H1 (cell line): ENCODE measurements at places on chromosomes 3 and 15. TPM values are rescaled to one million over a fixed set of nuclear protein-coding genes. Genes with fewer than 3 reads are reported as not detected.

GRCh38 chr3:61594144-61594963 lies 33.0 kb downstream of the PTPRG start:
- DNase-seq = no peak

DNA sequence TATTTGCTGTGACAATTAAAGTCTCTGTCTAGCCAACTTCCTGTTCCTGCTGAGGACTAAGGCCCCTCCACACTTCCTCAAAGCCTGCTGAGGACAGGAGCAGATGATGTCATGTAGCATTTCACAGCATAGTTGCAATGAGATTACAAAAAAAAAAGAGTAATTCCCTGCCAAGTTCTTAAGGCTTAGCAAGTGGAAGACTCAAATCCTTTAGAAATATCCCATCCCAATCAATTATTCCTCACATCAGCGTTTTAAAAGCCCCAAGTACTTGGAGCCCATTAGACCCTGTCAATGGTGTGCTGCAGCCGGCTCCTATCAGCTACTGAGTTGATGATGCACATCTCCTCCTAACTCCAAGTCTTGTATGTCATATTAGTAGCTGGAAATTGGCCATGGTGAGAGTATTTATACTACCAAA lies 51.7 kb downstream of the TRANK1 start:
- DNase-seq = no peak

DNA sequence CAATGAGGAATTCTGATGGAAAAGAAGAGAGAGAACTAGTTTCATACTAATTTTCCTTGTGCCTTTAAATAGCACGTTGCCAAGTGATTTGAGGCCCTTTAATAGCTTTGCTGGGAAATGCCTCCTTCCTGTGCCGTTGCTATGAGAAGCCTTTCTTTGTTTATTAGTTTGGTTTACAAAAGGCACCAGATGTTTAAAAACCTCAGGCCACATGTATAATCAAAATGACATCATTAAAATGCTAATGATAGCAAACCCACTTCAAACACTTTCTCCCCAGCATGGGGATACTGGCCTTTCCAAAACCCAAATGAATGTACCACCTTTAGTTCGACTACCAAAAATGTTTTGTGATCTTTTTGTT lies 50.0 kb upstream of the TBC1D23 start:
- DNase-seq = no peak

GRCh38 chr3:38590521-38590920 lies 59.0 kb downstream of the SCN5A start:
- no peak for DNase-seq

DNA sequence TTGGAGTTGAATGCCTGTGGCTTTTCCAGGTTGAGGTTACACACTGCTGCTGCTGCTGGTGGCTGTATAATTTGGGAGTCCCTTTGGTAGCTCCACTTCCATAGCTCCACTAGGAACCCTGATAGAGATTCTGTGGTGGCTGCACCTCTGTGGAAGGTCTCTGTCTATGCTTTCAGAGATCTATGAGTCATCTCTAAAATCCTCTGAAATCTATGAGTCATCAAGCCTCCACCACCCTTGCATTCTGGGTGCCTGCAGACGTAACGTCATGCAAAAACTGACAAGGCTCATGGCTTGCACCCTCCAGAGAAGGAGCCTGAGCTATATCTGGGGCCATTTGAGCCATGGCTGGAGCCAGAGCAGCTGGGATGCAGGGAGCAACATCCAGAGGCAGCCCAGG lies 1037.0 kb upstream of the CFAP20DC start:
- DNase-seq = no peak

- DNase-seq = no peak
Observed at GRCh38 chr3:114582929-114583328, 289.1 kb downstream of the TIGIT start.

DNA sequence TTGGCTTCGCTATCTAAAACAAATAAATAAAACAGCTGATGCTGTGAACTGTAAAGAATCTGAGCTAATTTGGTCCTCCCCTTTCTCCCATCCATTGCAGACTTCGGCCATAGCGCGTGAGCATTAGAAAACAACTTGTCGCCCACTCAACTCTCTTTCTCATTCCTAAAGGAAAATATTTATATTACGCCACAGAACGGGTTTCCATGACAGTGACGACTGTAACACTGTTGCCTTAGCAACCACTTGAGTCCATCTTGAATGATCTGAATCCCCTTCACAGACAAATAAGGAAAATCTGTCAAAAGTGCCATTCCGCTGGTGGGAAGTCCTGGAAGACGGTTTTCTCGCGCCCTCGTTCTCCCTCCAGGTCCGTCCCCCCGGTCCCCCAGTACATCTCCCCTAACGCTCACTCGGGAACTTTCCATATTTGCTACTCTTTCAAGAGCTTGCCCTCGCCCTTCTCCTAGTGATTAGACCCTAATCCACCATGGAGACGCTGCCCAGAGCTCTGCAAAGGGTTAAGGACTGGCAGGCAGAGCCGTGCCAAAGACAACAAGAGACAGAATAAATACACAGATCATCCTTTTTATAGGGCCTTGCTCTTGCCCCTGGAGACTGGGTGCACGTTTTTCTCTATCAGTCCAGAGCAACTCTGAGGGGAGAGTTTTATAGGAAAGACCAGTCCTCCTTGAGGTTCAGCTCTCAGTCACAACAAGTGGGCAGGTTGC lies 50.5 kb downstream of the CRYGS start:
- no peak for DNase-seq

DNA sequence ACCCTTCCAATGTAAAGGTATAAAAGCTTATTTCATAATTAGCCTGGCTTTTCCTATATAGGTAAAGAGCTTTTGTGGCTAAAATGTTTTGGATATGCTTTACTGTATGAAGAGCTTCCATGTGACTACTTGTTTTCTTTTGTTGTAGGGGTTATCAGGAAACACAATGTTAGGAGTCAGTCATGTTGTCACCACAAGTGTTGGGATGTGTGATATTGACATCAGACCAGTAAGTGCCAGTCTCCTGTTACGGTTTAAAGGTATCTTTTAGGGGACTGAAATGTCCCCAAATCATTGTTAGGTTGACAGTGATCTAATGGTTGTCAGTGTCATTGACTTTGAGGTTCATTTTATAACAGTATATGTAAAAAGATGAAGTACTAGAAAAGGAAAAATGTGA lies 18.3 kb downstream of the ACTL6A start:
- DNase-seq = no peak

- DNase-seq = no peak
Observed at GRCh38 chr3:134536781-134537180, 50.9 kb downstream of the CEP63 start.

GRCh38 chr15:98281130-98281529 lies 320.6 kb downstream of the ARRDC4 start:
- no peak for DNase-seq

DNA sequence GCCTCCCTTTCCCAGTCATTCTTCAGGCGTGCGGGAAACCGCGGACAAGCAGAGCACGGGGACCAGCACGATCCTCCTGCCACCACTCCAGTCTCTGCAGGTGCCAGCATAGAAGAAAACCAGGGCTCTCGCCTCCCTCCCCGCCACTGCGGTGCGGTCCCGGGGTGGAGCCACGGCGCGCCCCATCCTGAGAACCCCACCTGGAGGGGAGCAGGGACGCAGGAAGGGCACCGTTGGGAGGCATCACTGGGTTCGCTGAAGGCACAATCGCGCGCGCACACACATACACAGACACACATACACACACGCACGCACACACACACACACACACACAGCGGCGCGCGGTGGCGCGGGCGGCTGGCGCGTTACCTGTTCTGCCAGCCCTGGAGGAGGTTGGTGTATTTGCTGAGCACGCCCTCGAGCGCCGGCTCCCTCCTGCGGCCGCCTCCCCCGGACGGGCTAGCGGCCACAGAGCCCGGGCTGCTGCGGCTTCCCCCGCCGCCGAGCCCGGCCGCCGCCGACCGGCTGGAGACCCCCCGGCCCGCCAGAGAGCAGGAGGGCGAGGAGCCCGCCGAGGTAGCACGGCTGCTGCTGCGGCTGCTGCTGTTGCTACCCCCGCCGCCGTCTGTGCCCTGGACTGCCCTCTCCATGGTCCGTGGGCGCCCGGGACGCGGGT lies 394 bp downstream of the OSBPL10 start:
- no peak for DNase-seq

- DNase-seq = no peak
Observed at GRCh38 chr3:146065573-146066006, 95.4 kb downstream of the PLOD2 start.

- DNase-seq = no peak
Observed at GRCh38 chr15:73994912-73995622, 551 bp downstream of the PML start.

DNA sequence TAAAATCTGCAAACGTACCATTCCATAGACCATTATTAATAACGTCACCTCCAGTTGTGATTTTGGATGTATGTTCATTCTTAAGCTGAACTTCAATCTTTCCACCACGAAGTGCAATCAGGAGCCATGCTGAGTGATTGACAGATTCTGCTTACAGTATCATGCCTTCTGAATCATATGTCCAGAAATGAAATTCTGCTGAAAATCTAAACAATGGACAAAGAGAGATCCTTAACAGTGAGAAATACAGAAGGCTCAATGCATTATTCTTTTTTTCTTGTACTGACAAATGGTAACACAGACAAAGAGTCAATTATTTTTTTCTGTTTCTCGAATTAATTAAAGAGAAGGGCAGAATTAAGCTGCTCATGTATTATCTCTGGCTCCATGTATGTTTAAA lies 1114.5 kb downstream of the EPHA3 start:
- no peak for DNase-seq

DNA sequence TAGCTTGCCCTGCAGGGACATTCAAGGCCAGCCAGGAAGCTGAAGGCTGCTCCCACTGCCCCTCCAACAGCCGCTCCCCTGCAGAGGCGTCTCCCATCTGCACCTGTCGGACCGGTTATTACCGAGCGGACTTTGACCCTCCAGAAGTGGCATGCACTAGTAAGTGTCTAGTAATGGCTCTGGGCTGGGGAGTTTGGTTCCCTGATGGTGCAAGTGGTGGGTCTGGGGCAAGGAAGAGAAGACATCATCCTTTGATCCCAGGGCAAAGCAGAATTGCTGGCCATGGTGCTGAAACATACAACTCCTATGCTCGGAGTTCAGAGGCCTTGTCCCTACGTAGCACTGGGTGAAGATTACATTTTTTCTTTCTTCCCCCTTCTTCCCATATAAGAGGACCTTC lies 311.4 kb downstream of the EPHB1 start:
- DNase-seq = peak; percentile 67

GRCh38 chr3:46442576-46443530 lies 21.9 kb downstream of the LTF start:
- no peak for DNase-seq

The SERINC4 gene
- not detected in 2 replicates for total RNA-seq

The TRANK1 gene
- 8.8 TPM in 2 replicates for total RNA-seq

The ZCWPW2 gene
- 0.33 and 0.39 TPM in 2 replicates for total RNA-seq

The GPR171 gene
- not detected in 2 replicates for total RNA-seq

The ACKR4 gene
- total RNA-seq = not detected in 2 replicates
